ENCODE measurements at places on chromosomes 6 and 20.

DNA sequence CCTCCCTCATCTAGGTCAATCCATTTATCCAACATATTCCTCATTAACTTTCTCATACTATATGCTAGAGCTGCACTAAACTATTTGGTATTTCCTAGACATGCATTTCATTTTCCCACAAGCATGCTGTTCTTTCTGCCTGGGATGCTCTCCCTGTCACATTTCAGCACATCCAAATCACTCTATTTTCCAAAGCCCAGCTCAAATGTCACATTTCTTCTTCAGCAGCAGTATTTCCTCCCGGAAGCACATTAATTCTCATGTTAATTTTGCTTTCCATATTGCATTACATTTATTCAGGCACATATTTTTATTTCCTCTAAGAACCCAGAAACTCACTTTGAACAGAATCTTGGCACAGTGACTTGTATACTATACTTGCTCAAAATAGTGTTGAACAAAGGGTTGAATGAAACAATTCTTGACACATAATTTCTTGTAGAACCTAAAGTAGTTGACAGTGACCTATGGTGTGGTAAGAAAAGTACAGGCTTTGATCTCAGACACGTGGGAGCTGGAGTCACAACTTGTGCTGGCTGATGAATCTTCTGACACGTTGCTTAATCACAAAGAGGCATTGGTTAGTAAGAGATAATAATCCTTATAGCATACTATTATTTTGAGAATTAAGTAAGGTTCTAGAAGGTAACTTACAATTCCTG lies 30.8 kb upstream of the CD2AP start:
- no peak for DNase-seq

- DNase-seq: no peak
Observed at GRCh38 chr6:167517254-167517916, 192.5 kb downstream of the TTLL2 start.

DNA sequence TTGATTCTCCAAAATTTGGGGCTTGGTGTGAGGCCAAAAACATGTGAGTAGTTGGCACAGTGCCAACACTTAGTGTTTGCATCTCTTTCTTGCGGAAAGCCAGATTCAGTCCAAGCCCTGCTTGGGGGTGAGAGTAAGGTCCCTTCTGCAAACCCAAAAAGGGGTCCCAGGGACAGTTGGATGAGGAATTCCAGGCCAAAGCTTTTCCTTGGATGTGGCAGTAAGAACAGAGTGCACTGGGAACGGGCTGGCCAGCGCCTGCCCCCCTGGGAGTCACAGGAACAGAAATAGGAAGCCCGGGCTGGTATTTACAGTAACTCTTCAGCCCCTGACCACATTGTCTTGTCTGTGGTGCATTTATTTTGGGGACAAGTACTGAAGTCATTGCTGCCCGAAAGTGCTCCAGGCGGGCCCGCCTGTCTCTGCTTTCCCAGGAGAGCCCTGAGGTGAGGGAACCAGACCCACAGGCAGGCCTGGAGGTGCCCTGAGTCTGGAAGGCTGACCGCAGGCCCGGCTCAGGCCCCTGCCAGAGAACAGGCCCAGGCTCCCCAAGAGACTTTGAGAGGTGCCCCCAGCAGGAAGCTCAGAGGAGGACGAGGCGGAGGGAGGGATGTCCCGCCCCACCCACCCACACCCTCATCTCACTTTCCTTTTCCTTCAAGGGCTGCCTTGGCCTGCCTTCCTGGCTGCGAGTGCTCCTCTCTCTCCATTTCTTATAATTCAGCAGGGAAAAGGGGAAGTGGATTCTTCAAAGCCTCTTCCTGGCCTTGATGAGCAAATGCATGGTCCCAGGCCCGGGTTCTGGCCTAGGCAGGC lies 218.4 kb downstream of the MAFB start:
- DNase-seq: no peak

GRCh38 chr6:163804991-163805390 lies 390.5 kb downstream of the QKI start:
- no peak for DNase-seq

GRCh38 chr6:16852671-16853070 lies 91.4 kb upstream of the ATXN1 start:
- DNase-seq: no peak

- DNase-seq: no peak
Observed at GRCh38 chr20:46004889-46005473, 3.7 kb upstream of the MMP9 start.

DNA sequence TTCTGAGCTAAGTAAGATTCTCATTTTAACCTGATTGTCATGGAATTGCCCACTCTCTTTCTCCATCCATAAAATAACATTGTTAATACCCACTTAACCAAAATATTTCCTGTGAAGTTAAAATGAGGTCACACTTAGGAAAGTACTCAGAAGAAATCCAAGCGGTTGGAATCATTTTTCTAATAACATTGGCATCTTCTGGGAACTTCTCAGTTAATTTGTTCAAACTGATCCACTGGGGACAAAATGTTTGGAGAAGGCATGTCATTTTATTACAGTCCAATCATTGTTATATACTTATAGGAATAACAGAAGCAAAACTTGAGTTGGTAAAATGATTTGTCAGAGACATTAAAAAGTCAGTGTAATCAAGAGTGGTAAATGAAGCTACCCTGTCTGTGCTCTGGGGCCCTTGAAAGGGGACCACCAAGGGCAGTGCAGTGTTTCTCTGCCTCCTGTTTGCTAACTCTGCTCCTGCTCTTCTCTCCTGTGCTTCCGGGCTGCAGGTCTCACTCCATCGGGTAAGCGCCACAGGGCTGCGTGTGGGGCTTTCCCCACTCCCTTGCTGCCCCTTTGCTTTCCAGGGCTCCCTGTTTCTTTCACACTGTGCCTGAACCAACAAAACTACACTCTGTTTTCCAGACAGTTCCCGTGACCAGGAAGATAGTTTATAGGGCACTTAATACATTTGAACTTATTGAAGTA lies 50.1 kb downstream of the HDDC2 start:
- DNase-seq: no peak

GRCh38 chr6:108589244-108589791 lies 28.6 kb downstream of the FOXO3 start:
- no peak for DNase-seq

DNA sequence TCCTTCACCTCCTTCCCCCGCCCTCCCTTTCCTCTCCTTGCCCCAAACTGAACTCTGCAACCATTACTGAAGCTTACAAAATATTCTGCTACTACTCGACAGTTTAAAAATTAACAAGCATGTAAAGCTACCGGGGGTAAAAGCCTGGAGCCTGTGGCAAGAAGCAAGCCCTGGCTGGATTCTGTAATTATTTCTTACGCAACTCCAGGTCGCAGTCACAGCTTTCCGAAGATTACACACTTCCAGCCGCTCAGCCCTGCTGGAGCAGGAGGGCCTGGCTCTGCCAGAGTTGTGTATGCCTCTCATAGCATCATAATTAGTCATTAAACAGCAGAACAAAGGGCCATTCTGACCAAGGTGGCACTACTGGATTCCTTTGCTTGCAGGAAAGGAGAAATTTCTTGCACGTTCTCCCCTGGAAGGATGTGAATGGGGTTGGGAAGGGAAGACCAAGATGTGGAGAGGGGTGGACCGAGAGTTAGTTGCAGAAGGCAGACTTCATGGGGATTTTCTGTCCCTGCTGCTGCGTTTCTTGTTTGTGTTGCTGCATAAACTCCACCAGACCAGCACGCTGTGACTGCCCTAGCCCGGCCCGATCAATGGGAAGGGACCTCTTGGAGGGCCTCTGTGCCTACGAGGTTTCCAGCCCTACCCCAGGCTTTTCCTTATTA lies 23.6 kb downstream of the FOXQ1 start:
- DNase-seq: peak; percentile 46

- DNase-seq: no peak
Observed at GRCh38 chr20:53097791-53098190, 125.6 kb downstream of the TSHZ2 start.

DNA sequence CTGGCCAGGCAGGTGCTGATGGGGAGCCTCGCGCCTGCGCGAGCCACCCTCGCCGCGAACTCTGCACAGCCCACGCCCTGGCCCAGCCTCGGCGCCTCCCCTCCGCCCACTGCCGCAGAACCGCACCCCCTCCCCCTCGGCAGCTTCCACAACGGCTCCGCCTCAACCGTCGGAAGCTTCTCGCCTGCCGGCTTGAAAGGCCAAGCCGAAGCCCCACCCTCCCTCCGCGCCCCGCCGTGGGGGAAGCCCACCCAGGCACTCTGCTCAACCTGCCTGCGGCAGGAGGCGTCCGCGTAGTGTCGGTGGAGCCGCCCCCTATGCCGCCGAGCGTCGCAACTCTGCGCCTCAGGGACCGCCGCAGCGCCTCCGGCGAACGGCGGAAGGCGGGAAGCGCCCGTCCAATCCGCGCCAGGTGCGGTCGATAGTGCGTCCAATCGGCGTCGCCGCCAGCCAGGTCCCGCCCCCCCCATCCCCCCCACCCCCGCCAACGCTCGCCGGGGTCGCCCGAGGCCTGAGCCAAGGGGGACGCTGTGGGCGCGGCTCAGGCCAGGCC lies at the start of gene SYCP2:
Gene SYCP2 (minus strand): TSS at position 342 of the 553 bp plus-strand sequence. CDS start 11,224 bp downstream, outside the sequence.
- DNase-seq: no peak

DNA sequence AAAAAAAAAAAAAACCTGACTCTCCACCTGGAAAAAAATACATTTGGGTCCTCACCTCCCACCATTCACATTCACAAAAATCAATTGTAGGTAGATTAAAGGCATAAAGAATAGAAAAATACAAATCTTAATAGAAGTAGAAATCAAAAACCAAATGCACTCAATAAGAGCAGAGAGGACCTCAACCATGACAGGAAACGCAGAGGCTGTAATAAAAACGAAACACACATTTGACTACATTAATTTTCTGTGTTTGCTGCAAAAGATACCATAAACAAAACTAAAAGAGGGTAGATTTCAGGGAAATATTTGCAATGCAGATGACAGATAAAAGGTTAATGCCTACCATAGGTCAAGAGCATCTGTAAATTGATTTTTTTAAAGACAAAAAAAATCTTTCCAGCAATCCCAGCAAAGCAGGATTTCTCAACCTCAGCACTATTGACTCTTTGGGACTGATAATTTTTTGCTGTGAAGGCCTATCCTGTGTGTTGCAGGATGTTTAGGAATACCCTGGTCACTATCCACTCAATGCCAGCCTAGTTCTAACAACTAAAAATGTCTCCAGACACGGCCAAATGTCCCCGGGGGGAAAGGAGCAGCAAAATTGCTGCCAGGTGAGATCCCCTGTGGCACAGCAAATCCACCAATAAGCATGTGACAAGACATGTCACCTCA lies 9.1 kb downstream of the ETV7 start:
- DNase-seq: no peak

- DNase-seq: no peak
Observed at GRCh38 chr20:39795401-39796272, 833.5 kb downstream of the DHX35 start.

GRCh38 chr6:111478749-111479148 lies 4.3 kb downstream of the REV3L start:
- no peak for DNase-seq

DNA sequence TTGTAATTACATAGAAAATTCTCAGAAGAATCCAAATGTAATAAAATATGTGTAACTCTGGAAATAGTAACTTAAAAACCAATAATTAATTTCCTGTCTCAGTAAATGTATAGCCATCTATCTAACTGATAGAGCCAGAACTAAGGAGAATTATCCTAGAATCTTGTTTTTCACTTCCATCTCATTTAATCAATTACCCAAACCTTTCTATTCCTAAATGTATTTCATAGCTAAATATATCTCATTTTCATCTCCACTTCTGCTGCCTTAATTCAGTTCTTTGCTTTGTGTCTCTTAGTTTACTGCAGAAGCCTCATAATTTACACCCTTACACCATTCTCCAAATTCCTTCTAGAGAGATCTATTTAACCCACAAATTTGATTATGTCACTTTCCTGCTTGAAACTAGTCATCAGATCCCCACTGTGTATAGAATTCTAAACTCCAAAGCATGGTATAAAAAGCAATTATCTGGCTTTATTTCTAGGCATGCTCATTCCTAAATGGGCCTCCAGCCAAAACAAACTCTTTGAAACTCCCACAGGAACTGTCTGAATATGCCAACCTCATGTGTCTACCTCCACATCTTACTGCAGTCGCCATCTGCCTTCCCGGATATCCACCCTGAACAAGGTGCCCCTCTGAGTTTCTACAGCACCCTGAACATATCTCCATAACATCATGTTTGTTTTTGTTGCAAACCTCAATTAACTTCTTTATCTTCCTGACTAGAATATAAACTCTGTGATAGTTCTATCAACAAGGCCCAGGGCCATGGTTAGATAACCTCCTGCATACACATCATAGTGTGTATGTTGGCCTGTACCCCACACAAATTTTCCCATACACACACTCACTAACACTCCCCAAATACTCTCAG lies 70.5 kb upstream of the ADTRP start:
- DNase-seq: no peak

- DNase-seq: no peak
Observed at GRCh38 chr20:19937651-19938420, 79.3 kb upstream of the NAA20 start.

- no peak for DNase-seq
Observed at GRCh38 chr6:163710532-163711470, 296.3 kb downstream of the QKI start.
